ENCODE measurements at places on chromosomes 3 and 15.

- DNase-seq, result no peak
Measured at GRCh38 chr3:142077859-142078500, 71.4 kb downstream of the TFDP2 start.

DNA sequence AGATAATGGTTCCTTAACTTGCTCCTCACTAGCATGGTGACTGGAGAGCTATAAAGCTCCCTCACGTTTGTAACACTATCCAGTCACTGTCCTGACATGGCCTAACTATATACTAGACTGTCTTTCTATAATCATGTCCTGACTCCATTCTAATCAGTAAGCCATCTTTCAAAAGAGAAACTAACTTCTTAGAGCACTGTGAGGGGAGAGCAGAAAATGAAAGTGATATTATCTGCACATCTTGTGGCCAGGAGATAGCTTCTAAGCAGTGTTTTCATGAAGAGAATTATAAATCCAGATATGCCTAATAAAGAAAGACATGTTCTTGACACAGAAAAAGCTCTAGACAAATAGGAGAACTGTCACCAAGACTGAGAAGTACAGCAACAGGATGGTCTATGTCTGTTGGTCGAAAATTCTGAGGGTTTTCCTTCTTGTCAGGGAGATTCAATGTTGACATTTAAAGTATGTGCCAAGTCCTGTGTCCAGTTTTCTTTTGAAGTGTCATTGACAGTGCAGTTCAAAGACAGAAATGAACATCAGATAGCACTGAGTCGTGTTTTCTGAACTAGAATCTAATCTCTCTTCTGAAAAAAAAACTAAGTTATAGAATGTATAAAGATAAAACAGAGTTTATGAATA, 230.6 kb upstream of the PEX5L start:
- DNase-seq, result no peak

GRCh38 chr3:100927775-100928174, 65.4 kb downstream of the ABI3BP start:
- no peak for DNase-seq

DNA sequence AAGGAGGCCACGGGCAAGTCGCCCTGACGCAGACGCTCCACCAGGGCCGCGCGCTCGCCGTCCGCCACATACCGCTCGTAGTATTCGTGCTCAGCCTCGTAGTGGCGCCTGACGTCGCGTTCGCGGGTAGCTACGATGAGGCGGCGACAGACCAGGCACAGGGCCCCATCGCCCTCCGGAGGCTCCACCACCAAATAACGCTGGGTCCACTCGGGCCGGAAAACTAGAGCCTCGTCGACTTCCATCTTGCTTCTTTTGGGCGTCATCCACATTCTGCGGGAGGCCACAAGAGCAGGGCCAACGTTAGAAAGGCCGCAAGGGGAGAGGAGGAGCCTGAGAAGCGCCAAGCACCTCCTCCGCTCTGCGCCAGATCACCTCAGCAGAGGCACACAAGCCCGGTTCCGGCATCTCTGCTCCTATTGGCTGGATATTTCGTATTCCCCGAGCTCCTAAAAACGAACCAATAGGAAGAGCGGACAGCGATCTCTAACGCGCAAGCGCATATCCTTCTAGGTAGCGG, at the start of gene EPM2AIP1:
Gene EPM2AIP1 (minus strand): TSS at position 326 of the 520 bp plus-strand sequence. CDS start 54 bp downstream, at position 272.
- no peak for DNase-seq

DNA sequence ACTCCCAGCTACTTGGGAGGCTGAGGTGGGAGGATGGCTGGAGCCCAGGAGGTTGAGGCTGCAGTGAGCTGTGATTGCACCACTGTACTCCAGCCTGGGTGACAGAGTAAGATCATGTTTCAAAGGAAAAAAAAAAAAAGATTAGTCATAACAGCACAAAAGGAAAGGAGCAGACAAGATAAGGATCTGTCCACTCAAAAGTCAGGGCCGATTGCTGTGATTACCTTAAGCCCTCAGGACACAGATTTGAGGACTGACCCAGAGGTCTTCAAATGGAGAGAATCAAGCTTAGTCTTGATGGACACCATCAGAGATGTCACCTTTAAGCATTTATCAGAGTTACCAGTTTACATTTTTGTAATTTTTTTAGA, 23.9 kb upstream of the HEG1 start:
- no peak for DNase-seq

GRCh38 chr3:176820764-176821163, 376.5 kb downstream of the TBL1XR1 start:
- DNase-seq, result no peak

GRCh38 chr15:96054621-96055020, 275.9 kb upstream of the NR2F2 start:
- DNase-seq, result no peak

GRCh38 chr3:4950351-4950784, 28.9 kb upstream of the BHLHE40 start:
- no peak for DNase-seq

DNA sequence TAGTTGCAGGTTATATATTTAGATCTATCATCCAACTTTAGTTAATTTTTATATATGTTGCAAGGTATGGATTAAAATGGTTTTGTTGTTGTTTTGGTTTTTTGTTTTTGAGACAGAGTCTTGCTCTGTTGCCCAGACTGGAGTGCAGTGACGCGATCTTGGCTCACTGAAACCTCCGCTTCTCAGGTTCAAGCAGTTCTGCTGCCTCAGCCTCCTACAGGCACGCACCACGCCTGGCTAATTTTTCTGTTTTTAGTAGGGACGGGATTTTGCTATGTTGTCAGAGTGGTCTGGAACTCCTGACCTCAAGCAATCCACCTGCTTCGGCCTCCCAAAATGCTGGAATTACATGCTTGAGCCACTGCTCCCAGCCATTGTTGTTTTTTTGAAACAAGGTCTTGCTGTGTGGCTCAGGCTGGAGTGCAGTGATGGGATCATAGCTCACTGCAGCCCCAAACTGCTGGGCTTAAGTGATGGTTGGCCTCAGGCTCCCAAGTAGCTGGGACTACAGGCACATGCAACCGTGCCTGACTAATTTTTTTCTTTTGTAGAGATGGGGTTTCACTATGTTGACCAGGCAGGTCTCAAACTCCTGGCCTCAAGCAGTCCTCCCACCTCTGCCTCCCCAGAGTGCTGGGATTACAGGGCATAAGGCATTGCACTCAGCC, 92.0 kb downstream of the ZNF609 start:
- DNase-seq, result no peak

DNA sequence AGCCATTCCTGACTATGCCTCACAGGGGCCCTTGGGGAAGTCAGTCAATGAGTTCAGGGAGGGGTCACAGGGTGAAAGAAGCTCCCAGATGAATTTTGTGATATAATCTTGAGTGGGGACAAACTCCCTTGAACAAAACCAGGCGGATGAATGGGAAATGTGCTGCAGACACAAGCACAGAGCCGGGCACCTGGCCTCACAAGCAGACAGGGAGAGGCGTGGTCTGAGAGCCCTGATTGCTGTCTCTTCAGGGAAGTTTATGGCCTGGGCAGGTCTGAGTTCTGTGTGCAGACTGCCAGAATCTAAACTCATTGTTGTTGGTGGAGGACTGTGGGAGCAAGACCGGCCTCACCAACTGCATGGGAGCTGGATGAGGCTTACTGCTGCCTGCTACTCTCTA, 591.8 kb downstream of the EPHA3 start:
- DNase-seq, result no peak

DNA sequence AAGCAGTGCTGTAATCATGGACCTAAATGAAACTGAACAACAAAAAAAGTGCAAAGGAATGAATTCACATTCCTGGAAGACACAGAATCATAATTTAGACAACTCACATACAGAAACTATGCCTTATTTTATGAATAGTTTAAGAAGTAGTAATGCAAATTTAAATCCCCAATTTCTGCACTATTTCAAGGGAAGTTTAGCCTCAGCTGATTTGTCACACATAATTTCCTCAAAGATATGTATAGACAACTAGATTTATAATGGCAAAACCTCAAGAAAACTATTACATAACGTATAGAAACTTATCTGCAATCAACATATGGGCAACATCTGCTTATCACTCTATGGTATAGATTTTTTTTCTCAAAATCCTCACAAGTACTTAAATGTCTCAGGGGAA, 7.8 kb upstream of the PTX3 start:
- DNase-seq, result no peak

GRCh38 chr3:13665582-13666226, 116.8 kb downstream of the FBLN2 start:
- no peak for DNase-seq

GRCh38 chr3:114884213-114884923, 262.7 kb downstream of the ZBTB20 start:
- no peak for DNase-seq

DNA sequence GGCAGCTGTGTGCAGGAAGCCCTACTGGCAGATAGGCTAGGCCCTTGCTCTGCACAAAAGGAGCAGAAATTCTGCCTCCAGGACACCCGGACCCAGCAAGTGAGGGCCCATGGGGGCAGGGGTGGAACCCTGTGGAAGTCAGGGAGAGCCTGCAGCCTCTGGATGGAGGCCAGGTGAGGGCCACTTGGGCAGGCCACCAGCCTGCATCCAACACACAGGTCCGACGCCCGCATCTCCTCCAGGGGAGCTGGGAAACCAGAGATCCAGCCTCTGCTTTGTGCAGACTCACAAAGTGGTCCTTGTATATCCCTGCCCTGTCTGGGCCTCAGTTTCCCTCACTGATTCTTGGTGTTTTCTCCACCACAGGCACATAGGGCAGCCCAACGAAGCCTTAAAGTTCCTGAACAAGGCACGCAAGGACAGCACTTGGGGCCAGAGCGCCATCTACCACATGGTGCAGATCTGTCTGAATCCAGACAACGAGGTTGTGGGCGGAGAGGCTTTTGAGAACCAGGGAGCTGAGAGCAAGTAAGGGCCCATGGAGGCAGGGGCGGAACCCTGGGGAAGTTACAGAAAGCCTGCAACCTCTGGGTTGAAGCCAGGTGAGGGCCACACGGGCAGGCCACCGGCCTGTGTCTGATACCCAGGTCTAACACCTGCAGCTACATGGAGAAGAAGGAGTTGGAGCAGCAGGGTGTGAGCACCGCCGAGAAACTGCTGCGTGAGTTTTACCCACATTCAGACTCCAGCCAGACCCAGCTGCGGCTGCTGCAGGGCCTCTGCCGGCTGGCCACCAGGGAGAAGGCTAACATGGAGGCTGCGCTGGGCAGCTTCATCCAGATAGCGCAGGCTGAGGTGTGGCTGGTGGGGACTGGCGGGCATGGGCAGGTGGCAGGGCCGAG, 16.6 kb downstream of the CSRNP1 start:
- DNase-seq, result no peak

DNA sequence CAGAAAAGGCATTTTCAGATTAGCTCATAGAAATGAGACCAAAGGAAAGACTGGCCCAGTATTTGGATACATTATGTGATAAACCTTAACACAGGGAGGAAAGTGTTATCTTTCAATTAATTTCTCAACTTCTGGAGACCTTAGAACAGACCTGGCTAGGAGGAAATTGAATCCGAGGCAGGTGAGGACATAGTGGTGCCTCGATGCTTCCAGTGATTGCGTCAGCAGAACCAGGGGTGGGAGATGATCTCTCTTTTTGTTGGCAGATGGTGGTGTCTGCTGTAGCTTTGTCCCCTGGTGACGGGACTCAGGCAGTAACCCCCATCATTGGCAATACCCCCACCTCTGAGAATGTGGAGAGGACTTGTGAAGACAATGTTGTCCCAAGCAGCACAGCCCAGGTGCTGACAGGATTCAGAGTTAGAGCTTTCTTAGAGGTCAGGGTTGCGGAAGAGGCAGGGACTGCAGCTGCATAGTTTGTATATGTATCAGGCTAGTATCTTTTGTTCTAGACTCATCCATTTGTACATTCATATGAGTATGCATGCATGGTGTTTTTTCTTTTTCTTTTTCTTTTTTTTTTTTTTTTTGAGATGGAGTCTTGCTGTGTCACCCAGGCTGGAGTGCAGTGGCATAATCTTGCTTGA, 27.9 kb upstream of the MUC20 start:
- DNase-seq, result no peak

GRCh38 chr3:43638594-43639447, 17.0 kb upstream of the ANO10 start:
- DNase-seq, result peak; percentile 5

DNA sequence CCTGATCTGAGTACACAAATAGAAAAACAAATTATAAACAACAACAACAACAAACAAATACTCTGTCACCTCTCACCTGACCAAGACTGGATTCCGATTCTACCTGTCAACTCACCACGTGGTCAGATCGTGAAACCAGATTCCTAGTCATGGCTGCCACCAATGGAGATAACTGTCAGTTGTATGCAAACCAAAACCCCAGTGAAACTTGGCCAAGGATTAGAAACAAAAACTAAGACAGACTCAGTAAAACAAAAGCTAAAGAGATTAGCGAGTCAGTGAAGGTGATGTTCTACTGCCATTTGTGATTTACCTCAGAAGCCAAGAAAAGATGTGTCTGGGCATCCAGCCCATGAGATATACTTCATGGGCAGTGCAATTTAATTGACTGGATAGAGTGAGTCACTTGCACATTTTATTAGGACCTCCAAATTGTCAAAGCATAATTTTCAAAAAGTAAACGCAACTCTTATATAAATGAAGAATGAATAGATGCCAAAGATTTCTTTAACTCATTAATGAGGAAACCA, 31.1 kb downstream of the PHLDB2 start:
- DNase-seq, result no peak

- DNase-seq, result no peak
Measured at GRCh38 chr3:128266453-128266852, 113.2 kb downstream of the EEFSEC start.

DNA sequence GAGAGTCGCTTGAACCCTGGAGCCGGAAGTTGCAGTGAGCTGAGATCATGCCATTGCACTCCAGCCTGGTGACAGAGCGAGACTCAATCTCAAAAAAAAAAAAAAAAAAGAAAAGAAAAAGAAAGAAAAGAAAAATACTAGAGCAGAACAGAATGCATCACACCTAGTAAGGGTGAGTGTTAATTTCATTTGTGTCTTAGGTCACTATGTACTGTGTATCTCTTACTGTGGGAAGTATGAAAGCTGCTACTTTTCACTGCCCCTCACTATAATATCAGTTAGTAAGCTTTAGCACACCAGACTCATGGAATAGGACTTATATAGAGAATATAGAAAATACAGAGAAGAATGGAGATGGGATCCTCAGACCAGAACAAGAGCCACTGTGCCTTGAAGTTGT, 45.9 kb upstream of the RASA2 start:
- DNase-seq, result no peak

DNA sequence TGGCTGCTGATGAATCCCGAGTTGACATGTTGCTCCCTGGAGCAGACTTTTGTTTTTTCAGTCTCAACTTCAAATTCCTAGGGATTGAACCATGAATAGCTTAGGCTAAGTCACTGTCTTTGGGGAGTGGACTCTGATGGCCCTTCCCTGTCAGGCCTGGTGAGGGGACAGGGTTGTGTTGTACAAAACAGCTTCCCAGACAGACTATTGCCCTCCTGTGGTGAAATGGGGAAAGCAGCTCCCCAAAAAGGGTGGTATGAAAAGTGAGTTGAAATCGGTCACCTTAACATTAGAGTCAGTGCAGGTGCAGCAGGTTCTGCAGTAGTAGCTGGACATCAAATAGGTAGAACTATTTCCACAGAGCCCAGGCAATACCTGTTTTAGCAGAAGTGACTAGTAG, 775.6 kb downstream of the ROBO2 start:
- no peak for DNase-seq

GRCh38 chr3:112755845-112756613, 90.6 kb downstream of the CD200R1L start:
- DNase-seq, result no peak

GRCh38 chr15:39161096-39161495, 419.8 kb upstream of the THBS1 start:
- no peak for DNase-seq
